ENCODE measurements at places on chromosomes 16 and 17. TPM values are rescaled to one million over a fixed set of nuclear protein-coding genes. Genes with fewer than 3 reads are reported as not detected.

The KRT32 gene
- total RNA-seq, result not detected

The SOX15 gene
- 0.21 TPM for total RNA-seq

The PIK3R6 gene
- 1.3 TPM for total RNA-seq

The PRAC1 gene
- not detected for total RNA-seq

The MT1M gene
- total RNA-seq, result not detected

The CES2 gene
- total RNA-seq, result 35.5 TPM

The DBF4B gene
- 43.8 TPM for total RNA-seq

The CDYL2 gene
- total RNA-seq, result 63.2 TPM

The CDH13 gene
- total RNA-seq, result not detected

The G6PC1 gene
- not detected for total RNA-seq

The ZNRF1 gene
- total RNA-seq, result 22.5 TPM

The C16orf74 gene
- total RNA-seq, result 0.41 TPM

The TRAPPC2L gene
- 49.2 TPM for total RNA-seq
